ENCODE measurements at places on chromosomes 13 and 19.

DNA sequence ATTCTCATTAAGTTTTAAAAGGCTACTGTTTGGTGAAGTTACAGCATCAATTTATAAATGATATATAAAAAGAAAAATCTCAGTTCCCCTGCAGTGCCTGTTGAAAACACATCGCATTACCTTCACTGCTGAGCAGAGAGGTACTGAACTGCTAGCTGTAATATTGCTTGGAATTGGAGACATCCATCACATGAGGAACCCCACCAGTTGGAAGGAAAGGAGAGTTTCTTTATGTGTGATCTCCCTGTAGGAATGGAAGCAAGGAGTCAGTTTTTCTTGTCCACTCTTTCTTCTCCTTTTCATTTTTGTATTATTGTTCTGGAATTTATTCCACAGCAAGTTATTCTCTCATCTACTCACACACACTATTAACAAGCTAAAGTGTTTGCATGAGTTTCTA, 1586.0 kb upstream of the PRR20A start:
- DNase-seq: no peak

GRCh38 chr13:24747248-24748060, 16.5 kb upstream of the RNF17 start:
- DNase-seq: no peak

DNA sequence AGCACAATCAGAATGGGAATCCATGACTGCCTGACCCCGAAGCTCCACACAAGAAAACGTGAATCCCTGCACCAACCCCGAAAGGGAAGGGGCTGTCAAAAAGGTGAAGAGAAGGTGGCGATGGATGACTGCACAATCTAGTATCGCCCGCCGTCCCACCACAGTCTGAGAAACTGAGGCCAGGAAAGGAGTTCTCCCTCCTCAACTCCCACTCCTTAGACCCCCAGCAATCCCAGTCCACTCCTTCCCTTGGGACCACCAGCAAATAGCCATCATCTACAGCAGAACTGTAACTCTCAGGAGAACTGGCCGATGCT, 451 bp downstream of the NOSIP start:
- no peak for DNase-seq

DNA sequence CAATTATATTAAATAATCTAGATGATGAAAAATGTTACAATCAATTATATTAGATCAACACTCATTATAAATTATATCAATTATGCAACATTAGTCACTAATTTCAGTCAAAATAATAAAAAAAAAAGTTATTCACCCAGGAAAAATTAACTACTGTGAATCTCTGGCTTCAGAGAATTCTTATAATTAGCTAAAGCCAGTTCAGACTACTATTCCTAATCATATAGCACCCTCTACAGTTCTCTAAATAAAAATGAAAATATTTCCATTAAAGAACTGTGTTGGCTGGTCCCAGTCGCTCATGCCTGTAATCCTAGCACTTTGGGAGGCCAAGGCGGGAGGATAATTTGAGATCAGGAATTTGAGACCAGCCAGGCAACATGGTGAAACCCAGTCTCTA, 33.0 kb downstream of the XPO4 start:
- no peak for DNase-seq

- DNase-seq: no peak
These were observed 275.4 kb downstream of the NALCN start for GRCh38 chr13:101140936-101141335.
